HS-27A (cell line): ENCODE measurements at places on chromosomes 4 and X.
A peak's percentile ranks its signal among the peaks of the same experiment; 100 is the strongest.

- no peak for DNase-seq
Measured at GRCh38 chr4:57426779-57427395, 316.7 kb upstream of the IGFBP7 start.

DNA sequence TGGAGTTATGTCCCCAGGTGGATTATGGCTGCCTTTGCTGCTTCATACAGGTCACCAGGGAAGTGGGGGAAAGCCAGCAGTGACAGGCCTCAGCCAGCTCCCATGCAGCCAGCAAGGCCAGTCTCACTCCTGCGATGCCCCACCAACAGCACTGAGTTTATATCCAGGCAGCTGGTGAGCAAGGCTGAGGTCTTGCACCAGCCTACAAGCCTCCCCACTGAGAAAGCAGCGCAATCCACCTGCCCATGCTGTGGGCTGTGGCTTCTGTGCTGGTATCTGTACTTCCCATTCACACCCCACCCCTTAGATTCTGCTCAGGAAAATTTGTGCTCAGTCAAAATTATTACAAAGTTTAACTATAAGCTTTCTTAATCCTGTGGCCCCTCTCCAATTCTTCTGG lies 153.5 kb downstream of the HHIP start:
- DNase-seq = no peak

GRCh38 chr4:15753786-15754185 lies 24.3 kb upstream of the CD38 start:
- no peak for DNase-seq

GRCh38 chrX:15500497-15500966 lies at the start of gene BMX:
Gene BMX (plus strand): TSS chrX:15500807. CDS start chrX:15508354, 7,547 bp downstream.
- no peak for DNase-seq

DNA sequence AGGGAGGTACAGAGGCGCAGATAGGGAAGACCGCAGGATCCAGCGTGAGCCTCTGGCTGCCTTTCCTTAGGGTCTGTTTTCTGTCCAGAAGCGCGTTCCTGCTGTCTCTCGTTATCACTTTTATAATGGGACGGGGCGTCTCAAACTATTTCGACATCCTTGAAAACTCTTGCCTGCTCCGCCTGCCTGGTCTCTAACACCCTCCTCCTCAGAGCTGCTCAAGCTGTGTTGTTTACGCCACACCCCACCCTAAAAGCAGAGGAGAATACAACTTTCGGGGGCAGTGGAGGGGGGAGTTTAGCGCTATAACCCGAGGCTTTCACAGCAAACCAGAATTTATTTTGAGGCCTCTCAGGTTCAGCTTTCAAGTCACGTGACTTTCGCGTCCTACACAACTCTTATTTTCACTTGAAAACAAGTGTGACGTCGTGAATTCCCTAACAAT lies 646 bp upstream of the FAM3A start:
- no peak for DNase-seq

- DNase-seq = no peak
Measured at GRCh38 chr4:39514888-39515401, 12.3 kb downstream of the UGDH start.

DNA sequence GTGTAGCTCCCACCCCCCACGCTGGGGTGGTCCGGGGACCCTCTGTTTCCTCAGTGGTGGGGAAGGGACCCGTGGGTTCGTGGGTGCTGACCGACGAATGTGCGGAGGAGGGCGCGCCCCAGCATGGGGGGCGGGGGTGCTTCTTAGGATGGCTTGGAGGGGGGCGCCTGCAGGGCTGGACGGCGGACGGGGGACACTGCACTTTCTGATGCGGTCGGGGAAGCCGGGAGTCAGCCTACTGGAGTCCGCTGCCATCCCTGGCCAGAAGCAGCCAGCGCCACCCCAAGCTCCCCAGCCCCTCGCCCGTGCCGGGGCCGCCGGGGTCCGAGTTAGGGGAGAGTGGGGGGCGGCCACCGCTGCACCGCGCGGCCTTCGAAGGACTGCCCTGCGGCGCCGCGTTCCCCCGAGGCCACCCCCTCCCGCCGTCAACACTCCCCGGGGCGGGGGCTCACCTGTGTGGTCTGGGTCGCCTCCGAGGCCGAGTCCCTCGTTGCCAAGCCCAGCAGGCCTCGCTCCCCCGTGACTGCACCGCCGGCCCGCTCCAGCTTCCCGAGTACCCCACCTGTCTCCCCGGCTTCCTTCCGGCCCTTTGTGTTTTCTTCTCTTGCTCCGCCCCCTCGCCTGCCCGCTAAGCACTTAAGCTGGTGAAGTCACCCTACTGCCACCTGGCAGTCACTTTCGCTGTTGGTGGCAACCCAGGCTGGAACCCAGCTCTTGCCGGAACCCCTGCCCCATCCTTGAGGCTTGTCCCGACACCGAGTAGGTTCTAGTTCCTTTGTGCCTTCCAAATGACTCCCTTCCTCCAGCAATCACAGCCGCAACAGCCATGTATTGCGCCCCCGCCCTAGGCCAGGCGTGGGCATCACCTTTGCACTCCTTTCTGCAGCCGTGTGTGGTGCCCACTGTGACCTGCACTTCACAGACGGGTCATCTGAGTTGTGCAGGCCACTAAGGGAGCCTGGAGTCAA lies at the start of gene OCIAD2:
Gene OCIAD2 (minus strand): TSS at position 569 of the 968 bp plus-strand sequence. CDS start 2,225 bp downstream, outside the sequence.
- no peak for DNase-seq

GRCh38 chr4:79211490-79211889 lies 114.4 kb downstream of the NAA11 start:
- no peak for DNase-seq

DNA sequence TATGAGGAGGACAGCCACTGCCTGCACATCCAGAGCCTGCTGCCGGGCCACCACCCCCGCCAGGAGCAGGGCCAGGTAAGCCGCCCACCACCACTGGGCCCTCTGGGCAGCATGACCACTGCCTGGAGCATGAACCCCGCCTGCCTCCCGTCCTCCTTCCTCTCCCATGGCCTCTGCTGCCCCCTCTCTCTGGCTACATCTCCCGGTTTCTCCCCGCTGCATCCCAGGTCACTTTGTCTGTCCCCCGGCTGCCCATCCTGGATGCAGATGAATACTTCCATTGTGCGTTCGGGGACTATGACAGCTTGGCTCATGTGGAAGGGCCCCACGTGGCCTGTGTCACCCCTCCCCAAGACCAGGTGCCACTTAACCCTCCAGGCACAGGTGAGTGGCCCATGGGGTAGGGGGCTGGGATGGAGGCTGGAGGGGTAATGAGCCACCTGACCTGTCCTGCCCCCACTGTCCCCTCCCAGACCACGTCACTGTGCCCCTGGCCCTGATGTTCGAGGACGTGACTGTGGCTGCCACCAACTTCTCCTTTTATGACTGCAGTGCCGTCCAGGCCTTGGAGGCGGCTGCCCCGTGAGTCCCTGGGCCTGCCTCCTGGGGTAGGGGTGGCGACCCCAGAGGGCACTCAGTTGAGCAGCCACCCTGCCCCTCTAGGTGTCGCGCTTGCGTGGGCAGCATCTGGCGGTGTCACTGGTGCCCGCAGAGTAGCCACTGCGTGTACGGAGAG lies 6.0 kb downstream of the PLXNB3 start:
- DNase-seq = no peak

GRCh38 chrX:19867411-19867732 lies 20.0 kb downstream of the SH3KBP1 start:
- no peak for DNase-seq

- DNase-seq = no peak
Measured at GRCh38 chr4:150814873-150815272, 200.2 kb downstream of the LRBA start.

DNA sequence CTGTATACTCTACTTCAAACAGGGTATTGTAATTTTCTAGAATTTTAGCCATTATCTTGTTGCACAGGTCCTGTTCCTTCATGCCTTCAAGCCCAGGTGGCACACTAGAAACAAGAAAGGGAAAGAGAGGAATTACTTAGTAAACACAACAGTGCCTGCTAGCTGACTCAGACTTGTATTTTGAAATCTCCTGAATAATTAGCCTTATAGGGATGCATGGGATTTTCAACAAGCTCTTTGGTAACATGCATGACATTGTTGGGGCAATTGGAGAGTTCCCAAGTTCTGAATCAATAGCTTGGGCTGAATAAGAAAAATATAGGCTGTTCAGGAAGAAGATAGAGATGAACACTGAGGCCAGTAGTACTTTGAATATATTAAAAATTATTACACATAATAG lies 118.8 kb downstream of the FAM13A start:
- peak; percentile 70 for DNase-seq

GRCh38 chr4:118745357-118745756 lies 60.2 kb downstream of the METTL14 start:
- DNase-seq = no peak

DNA sequence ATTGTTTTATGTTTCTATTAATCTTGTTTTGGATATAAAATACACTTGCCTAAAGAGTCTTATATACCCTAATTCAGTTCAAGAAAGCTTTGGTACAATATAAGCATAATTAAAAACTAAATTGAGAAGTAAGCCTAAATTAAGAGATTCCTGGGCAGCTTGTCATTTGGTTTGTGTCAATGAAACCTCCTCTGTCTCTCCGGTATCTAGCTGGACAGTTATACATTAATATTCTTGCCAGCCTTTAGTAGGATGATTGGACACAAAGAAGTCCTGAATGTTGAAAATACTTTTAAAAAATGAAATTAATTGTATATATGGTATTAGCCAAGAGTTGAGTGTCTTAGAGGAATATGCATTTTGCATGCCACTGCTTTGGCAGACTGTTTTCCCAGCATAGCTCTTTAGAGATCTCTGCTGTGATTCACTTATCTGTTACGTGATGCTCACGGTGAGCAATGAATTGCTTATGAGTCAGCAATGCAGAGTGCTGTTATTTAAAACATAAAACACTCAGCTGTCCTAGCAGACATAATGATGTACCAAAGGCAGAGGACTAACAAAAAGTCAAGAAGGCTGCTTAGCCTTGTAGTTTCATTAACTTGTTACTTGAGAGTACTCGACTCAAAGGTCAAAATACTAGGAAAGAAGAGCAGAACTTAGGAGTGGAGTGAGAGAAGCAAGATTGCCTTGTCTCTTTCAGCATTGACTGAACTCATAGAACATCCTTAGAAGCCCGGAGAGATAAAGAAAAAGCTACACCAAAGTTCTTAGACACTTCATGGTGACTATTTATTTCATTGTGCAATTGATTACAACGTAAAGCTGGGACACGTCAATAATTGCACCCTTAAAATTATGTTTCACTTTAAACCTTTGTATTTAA lies 1296.1 kb upstream of the PCDH7 start:
- no peak for DNase-seq

DNA sequence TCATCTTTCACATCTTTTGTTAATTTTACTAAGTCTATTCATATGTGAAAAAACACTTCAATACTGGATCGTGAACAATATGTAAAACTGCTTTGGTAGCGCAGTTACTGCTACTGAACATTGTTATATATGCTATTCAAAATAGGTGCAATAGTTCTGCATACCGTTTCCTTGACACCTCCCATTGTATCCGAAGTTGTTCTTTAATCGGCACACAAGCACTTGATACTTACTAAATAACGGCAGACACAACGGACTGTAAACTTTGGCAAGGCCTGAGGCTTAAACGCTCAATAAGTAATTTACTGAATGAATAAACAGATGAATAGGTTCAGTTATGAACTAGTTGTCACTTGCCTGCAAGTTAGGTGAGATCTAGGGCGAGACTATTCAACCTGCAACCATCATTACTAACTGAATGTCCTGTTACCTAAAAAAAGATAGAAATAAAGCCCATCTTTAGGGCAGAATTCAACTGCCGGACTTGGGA lies 620 bp downstream of the ANAPC10 start:
- no peak for DNase-seq

DNA sequence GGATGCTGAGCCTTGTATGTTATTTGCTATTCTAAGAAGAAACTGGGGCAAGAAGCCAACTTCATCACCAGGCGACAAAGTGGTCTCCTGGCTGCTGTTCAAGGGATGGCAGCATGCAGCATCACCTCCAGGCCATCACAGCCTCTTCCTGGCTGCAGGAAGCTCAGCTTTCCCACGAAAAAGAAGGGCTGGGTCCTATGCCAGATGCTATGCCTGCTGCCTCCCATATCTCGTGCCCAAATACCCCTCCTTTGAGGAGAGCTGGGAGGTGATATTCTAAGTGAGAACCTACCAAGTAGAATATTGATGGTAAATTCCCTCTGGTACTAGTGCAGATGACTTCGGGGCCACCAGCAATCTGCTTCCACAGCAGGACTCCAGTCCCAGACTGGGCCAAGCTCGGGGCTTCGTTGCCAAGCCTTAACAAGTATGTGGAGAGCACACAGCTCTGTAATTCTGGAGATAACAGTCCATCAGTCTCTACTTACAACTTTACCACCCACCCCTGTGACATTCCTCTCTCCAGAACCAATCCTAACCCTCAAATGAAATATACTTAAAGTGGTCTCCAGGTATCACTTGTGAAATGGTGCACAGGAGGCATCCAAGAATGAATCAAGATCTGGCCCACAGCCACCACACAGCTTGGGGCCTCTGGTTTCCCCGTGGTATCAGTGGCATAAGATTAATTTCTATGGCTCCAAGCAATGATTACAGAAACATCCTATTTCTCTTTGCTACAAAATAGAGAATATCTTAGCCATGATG lies 149.3 kb downstream of the PALLD start:
- no peak for DNase-seq

GRCh38 chr4:7183161-7183560 lies 9.2 kb upstream of the SORCS2 start:
- DNase-seq = no peak

- DNase-seq = no peak
Measured at GRCh38 chrX:127908384-127908783, 143.8 kb downstream of the ACTRT1 start.

DNA sequence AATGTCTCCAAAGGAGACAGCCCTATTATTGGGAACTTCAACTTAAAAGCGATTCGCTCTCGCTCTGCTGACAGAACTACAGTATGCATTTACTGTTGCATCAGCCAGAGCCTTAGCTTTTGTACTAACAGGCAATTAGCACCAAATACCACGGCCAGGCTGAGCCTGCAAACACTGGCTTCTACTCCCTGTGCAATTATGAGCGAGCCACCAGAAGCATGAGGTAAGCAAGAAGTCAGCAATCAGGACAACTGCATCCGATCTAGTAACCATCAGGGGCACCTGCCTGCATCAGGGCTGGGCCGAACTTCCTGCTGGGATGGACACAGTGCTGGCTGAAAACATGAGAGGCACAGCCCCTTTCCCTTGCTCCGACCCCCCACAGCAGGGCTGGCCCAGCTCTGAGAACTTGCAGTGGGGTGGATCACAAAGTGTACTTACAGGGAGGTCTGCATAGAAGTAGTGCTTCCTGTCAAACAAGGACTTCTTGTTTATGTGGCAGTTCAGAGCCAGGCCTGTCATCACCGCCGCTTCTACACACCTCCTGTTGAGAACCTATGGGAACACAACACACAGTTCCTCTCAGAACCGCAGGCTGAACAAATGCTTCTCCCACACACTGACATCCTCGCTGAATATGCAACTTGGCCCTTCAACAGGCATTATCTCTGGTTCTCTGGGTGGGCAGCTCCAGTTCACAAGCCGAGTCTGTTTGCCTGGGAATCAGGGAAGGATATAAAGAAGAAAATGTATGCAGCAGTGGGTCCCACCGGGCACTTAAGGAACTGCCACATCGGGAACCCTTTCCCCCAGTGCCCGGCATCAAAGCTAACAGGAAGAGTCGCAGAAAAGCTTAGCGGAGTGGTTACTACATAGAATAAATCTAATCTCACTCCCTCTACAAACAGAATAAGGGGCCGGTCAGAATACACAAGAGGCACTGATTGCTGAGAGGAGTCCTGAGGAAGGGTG lies 41.5 kb downstream of the GATB start:
- no peak for DNase-seq
